Frontal cortex (tissue), 4 donors: ENCODE measurements at places on chromosomes 2 and 18. TPM values are rescaled to one million over a fixed set of nuclear protein-coding genes. Genes with fewer than 3 reads are reported as not detected.

MEP1B gene
- 0.41 TPM for total RNA-seq

DNA sequence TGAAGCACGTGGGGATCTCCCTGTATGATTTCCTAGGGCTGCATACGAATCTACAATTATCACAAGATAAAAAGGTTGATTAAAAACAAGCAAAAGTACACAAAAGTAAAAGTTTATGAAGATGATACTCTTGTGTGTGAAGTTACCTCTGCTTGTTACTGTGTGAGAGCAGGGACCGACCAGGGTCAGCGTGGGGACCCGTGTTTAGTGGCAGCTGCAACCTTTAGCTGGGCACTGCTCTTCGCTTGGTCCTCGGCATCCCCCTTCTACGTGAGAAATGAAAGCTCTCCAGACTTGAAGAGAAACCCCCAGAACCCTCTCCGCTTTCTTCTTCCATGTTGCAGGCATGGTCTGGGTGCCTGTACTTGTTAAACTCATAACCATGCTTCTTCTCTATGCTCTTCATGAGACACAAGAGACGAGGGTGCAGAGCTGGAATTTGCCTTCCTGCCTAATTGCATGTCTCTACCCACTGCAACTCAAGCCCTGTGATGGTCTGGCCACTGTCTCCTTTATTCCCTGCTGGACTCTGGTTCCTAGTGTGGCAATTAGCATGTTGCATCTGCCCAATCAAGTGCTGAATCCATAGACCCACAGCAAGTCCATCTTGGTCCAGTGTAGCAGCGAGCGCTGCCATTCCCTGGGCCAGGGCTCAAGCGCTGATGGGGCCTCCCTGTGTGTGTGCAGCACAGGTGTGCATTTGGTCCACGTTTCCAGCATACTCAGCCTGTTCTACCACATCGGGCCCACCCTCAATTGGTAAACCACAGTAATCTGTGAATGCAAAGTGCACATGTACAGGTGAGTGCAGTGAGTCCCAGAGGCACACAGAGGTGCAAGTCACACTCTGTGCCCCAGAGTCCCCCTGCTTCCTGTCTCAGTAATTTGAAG is 88.5 kb downstream of the TWIST2 start:
- DNase-seq, result no peak

ITGB6 gene
- under 0.01 TPM for total RNA-seq

- no peak for DNase-seq
These were observed 41.3 kb downstream of the CCDC93 start for GRCh38 chr2:117972476-117973123.

DNA sequence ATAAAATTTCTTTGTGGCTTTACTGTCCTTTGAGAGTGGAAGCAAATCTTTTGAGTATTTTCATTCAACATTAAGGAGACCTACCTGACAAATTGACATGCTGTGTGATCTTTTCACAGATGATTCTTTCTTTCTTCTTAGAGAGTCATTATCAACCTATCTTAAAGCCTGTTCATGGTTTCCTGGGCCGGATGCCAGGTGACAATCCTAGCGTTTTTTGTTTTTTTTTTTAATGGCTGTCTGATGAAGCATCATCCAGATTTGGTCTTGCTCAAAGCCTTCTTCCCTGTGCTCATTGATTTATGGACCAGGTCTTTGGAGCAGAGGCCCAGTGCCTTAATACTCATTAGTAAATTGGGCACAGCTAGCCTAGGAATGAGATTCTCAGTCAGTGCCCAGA is 9.8 kb upstream of the MGAT5 start:
- DNase-seq, result no peak

BIN1 gene
- 57.5 TPM for total RNA-seq

DNA sequence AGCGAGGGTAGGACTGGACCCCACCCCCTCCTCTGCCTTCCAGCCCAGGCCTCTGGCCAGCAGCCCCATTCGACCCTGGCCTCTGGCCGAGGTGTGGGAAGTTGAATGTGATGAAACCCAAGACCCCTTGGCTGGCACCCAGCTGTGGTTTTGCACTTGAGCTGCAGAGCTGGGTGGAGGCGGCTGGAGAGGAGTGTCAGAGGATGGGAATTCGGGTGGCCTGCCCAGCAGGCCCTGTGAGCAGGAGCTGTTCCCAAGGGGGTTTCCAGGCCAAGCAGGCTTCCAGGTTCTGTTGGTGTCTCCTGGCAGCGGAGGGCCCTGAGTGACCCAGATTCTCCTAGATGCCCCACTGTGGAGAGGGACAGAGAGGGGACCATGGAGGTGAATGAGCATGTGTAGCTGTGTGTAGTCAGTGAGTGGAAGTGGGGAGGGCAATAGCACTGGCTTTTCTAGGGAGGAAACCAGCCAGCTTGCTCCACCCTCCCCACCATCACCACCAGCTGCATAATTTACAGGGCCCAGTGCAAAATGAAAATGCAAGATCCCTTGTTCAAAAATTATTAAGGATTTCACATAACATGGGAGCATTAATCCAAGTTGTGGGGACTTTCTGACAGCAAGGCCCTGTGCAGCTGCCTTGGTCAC is 172.2 kb upstream of the HAAO start:
- no peak for DNase-seq

- DNase-seq, result no peak
These were observed 70.3 kb upstream of the DSG1 start for GRCh38 chr18:31247574-31248199.

GRCh38 chr2:105468582-105469042 is 69.8 kb upstream of the FHL2 start:
- no peak for DNase-seq

DNA sequence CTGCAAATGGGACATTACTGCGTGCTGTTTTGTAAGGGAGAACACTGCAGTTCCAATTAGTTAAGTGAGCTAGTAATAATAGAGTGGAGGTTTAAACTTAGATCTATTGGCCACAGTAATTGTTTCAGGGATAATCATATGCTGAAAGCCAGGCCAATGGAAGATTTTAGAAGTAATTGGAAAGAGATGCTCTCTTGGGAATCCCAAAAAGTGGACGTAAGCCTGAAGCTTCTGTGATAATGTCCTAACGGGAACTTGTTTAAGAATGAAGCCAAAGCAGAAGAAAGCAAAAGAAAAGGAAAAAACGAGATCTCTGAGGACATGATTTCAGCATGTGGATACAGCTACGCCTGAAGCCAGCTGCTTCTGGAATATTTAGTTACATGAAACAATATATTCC is 594.6 kb downstream of the SLC4A3 start:
- no peak for DNase-seq

- DNase-seq, result no peak
These were observed 409.9 kb downstream of the THSD7B start for GRCh38 chr2:137175246-137175645.

- no peak for DNase-seq
These were observed 113.0 kb downstream of the EFEMP1 start for GRCh38 chr2:55810622-55811020.
